ENCODE measurements at places on chromosomes 16 and 17.

DNA sequence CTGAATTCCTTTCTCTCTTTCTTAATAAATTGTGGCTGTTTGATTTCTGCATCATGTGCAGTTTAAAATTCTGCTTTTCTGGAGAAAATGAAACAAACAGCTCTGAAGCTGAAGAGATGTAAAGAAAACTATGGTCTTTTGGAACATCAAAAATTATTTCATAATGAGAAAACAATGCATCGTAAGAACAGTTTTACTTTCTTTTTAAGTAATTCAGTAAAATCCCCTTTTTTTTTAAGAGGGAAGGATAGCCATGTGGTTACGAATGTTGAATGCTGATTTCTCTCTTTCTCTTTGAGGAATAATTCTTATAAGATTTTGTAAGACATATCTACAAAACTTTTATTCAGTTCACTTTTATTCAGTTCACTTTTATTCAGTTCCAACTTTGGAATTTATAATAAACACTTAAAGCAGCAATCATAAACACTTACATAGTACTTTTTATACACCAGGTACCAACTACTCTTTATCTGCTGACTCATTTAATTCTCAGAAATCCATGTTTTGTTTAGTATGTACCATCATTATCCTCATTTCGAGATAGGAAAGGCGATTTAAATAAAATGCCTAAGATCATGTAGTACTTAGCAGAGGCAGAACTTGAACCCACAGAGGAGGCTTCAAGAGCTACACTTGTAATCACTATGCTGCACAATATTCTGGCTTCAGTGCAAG lies 26.6 kb downstream of the CNTNAP4 start:
- no peak for DNase-seq

GRCh38 chr17:5509482-5509881 lies 23.1 kb downstream of the MIS12 start:
- DNase-seq, result no peak

- DNase-seq, result no peak
These were observed 243.0 kb downstream of the MRTFB start for GRCh38 chr16:14314116-14314515.

DNA sequence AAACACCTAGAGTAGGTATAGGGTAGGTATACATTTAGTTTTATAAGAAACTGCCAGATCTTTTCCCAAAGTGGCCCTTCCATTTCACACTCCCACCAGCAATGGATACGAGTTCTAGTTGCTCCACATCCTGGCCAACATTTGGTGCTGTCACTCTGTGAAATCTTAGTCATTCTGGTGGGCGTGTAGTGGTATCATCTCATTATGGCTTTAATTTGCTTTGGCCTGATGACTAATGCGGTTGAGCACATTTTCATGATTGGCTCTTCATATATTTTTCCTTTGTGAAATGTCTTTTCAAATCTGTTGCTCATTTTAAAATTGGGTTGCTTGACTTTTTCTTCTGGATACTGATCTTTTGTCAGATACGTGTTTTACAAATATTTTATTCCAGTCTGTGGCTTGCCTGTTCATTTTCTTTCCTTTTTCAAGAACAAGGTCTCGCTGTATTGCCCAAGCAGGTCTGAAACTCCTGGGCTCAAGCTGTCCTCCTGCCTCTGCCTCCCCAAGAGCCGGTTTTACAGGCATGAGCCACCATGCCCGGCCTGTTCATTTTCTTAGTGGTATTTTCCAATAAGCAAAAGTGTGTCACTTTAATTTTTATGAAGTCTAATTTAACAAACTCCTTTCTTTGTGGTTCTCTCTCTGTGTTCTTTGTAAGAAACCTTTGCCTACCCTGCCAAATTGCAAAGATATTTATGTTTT lies 192.4 kb downstream of the SEC14L1 start:
- no peak for DNase-seq

GRCh38 chr17:28554565-28554964 lies 2.1 kb upstream of the UNC119 start:
- no peak for DNase-seq

DNA sequence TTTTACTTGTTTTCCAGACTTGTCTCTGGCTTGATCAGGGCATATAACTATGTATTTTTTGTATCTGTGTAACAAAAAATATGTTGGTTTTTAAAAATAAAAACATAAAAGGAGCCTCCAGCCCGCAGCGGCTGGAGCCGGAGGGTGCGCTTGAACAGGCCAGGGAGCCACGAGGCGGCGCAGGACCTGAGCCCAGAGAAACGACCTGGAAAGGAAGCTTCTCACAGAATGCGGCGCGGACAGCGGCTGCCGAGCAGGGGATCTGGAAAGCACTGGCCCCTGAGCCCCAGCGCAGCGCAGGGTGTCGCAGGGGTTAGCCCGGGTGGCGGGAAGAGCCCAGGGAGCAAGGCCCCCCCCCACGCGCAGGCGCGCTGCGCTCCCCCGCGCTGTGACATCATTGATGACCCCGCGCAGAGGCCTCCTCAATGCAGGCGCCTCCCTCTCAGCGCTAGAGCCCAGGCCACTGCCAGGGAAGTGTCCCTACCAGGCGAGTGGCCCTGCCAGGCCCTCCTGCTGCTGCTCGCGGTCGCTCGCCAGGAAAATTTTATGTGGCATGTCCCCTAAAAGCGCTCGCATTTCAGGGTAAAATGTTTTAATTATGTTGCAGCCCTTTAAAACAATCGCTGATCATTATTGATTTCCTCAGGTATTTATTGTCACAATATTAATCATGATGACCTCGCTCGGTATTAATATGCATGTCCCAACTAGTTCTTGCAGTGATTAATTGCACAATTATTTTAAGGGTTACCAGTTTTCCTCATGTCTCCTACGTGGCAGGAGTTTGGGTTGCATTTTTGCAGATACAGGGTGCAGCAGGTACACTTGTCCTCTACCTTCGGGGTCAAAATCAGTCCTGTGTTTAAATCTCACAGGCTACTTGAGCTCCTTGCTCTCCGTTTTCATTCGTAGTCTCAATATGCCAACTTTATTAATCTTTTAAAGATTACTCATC lies 134.2 kb downstream of the USP22 start:
- DNase-seq, result peak; percentile 65

DNA sequence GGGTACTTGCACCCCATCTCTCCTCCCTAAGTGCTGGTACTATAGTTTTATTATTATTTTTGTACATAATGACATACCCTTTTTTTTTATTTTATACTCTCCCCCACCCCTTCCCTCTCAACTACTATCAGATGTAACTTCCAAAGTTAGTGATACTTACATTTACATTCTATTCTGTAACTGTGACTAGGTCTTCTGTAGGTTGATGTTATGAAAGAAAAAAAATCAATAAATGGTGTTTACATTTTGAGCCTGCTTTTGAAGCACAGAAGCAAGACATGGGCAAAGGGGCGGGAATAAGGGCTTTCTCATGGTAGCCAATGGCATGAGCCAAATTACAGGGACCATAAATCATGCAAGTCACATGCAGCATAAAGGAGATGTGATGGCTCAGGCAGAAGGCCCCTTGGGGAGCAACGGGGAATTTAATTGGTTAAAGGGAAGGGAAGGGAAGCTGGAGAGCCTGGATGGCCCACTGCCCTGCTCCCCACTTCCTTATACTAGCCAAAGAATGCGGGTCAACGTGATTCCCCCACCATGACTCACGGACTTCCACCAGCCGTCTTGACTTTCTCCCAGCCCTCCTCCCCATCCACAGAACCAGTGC lies 2.4 kb upstream of the ACSF2 start:
- no peak for DNase-seq

GRCh38 chr17:77318021-77318420 lies 177.3 kb downstream of the SEC14L1 start:
- no peak for DNase-seq

- DNase-seq, result no peak
These were observed 76.6 kb downstream of the ABCC6 start for GRCh38 chr16:16146380-16147315.

GRCh38 chr16:57801098-57801808 lies 1.0 kb downstream of the KIFC3 start:
- no peak for DNase-seq

GRCh38 chr17:72884066-72884465 lies 208.4 kb downstream of the SLC39A11 start:
- DNase-seq, result no peak

DNA sequence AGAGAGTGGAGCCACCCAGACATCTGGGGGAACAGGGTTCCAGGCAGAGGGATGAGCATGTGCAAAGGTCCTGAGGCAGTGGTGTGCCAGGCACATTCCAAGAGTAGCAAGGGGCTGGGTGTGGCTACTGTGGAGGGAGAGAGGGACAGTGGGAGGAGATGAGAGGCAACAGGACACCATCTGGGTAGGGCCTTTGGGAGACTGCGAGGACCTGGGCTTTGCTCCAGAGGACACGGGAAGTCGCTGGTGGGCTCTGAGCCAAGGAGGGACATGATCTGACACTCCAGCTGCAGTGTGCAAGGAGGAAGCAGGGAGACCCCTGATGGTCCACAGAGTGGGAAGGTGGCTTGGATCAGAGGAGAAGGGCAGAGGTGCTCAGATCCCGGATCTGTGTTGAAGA lies 56.7 kb upstream of the MED9 start:
- peak; percentile 44 for DNase-seq

GRCh38 chr16:27341549-27341948 lies 27.8 kb downstream of the IL4R start:
- DNase-seq, result no peak

DNA sequence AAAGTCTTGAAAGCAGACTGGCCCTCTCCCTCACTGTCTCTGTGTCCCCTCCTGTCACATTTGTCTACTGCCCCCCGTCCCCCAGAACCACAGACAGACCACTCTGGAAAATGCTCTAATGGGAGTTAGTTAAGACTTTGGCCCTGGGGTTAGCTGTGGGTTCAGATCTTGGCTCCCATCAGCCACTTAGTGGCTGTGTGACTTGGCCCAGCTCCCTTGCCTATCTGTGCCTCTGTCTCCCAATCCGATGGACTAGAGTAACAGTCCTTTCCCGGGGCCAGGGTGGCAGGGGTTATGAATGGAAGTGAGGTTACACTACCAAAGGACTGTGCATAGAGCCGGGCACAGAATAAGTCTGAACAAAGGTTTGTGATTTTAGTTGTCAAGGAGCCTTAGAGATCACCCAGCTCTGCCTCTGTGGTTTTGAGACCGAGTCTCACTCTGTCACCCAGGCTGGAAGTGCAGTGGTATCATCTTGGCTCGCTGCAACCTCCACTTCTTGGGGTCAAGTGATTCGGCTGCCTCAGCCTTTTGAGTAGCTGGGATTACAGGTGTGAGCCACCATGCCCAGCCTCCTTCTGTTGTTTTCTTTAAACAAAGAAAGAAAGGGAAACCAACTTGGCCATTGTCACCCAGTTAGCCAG lies 23.7 kb downstream of the PPL start:
- DNase-seq, result no peak

DNA sequence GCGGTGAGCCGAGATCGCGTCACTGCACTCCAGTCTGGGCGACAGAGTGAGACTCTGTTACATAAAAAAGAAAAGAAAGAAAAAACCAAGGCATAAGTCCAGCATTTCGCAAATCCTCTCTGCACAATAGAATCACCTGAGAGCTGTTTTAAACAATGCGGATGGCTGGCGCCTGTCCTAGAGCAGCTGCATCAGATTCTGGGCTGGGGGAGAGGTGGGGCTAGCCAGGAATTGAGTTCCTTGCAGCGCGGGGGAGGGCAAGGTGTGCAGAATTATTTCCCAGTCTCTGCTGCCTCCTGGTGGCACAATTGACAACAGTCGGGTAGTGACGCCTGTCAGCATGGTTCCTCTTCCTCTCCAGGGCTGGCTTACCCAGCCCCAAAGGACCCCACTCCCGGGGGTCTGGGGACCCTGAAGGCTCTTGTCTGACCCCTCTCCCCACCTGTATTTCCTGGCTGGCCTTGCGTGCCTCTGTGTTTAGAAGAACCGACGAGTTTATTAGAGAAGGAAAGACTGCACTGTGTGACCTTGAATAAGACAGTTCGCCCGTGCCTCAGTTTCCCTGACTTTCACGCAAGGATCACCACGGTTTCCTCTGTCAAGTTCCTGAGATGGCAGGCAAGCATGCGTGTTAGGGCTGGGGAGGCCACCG lies 41.1 kb upstream of the PLCG2 start:
- DNase-seq, result peak; percentile 39

DNA sequence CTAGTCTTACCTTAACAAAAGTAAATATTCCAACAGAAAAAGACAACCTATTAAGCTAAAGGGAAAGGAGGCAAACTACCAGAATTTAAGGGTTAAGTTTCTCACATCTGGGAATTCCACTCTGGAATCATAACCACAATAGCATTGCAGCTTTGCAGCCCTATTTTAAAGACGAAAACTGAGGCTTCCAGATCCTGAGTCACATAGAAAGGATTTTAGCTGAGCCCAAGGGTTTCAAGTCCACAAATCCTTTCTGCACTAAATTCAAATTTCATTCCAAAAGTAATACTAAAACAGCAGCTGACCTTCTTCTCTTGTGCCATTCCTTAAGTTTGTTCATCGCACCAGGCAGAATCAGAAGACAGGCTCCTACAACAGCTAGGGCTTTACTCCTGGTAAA lies 17.8 kb downstream of the XYLT1 start:
- DNase-seq, result no peak

DNA sequence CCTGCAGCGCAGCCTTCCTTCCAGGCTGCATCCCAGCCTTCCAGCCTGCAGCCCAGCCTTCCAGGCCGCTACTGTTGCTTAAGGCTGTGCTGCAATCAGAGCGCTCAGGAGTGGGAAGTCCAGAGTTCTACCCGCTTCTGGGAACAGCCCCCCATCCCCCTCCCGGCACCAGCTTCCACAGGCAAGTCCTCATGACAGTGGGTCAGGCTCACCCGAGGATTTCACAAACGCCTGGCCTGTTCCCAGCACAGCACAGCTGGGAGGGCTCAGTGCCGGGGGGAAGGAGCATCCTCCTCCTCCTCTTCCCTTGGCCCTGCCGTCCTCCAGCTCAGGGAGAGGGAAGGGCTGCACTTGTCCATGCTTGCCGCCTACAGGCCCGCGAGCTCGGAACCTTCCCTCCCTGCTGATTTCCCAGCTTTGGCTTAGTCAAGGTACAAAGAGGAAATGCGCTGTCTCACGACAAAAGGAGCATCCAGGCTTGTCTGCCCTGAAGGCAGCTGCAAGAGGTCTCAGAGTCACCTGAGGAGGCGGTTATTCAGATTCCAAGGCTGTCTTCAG lies 8.3 kb downstream of the SOCS3 start:
- no peak for DNase-seq

GRCh38 chr16:81313701-81314602 lies 810 bp upstream of the GAN start:
- no peak for DNase-seq

GRCh38 chr16:29009050-29009837 lies 24.4 kb downstream of the LAT start:
- DNase-seq, result no peak

DNA sequence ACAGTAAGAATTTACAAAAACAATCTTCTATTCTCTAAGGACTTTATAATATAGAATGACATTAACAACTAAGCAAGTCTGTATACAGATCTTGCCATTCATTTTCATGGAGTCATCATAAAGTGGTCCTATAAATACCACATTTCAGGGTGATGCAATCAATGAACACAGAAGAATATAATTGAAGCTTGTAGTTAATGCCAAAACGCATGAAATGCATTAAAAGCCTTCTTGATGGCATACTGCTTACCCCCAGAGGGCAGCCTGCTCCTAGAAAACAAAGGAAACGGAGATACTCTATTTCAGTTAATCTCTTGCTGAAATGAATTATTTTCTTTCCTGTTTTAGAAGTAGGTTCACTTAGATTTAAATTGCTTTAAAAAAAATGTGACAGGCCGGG lies 45.2 kb upstream of the STAC2 start:
- DNase-seq, result no peak

Data from NCI-H2029 treated with DMSO at 0.1 percent for 48 hours (cell line).